ENCODE measurements at places on chromosomes 2 and 18.
A peak's percentile ranks its signal among the peaks of the same experiment; 100 is the strongest.

DNA sequence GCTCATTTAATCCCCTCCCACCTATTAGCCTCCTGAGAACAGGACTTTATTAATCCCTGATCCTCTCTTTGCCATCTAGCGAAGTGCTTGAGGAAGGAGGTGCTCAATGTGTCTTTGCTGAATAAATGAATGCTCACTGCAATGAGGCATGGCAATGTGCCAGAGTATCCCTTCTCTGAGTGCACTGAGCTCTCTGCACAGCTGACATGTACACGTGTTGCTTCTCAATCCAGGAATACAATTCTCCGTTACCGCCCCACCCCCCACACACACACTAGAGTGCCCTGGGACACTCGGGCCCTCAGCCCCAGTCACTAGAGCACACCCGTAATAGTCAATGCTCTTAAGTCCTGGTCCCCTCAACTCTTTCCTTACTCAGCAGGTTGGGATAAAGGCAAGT lies 41.4 kb downstream of the FAM178B start:
- DNase-seq, result no peak

- DNase-seq, result no peak
Measured at GRCh38 chr2:217886091-217886490, 116.7 kb downstream of the TNS1 start.

GRCh38 chr2:233460726-233461441 lies 105.7 kb downstream of the USP40 start:
- no peak for DNase-seq

GRCh38 chr2:222722327-222722946 lies 51.0 kb downstream of the MOGAT1 start:
- no peak for DNase-seq

DNA sequence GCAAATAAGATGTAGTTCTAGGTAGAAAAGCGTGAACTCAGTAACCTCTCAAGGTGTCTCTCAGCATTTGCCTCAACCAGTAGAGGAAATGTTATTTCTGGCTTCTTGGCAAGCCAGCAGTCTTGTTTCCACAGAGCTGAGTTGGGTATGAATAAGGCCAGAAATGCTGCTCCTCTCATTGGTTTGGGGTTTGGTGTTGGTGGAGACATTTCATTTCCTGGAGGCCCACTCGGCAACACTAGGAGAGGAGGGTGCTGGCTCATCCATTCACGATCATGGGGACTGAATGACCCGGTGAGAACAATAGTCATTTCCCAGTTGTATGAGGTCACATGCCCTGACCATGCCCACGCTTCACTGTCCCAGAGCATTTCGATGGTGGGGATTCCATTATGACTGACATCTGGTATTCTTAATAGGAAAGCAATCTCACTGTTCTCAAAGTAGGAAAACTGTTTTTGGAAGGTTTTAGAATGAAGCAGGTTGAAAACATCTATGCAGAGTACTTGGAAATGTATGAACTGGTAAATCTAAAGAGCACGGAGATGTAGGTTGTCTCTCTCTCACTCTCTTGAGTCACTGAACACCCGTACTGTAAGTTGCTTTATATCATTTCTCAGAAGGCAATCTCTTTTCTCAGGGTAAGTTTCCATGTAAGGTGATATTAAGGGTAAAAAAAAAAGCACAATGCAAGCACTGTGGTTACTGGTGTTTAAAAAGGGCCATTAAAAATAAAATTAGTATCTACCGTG lies 37.1 kb upstream of the CTLA4 start:
- DNase-seq, result no peak

DNA sequence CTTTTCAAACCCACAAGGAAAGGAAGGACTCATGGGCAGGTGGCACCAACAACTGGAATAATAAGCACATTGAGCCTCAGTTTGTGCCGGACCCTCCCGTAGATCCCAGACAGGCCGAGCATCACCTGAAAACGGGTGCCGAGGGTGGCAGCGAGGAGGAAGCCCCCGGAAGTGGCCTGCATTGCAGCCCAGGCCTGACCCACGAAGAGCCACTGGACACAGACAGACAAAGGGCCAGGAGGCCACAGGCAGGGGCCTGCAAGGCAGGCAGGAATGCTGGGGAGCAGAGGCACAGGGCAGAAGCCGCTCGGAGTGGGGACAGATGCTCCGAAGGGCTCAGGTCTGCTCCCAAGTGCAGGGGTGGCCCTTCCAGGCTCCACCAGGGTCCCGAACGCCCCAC lies 31.7 kb downstream of the MTERF4 start:
- no peak for DNase-seq

- no peak for DNase-seq
Measured at GRCh38 chr18:78073275-78073674, 823.6 kb downstream of the GALR1 start.

- no peak for DNase-seq
Measured at GRCh38 chr2:172643142-172643541, 87.3 kb downstream of the PDK1 start.

DNA sequence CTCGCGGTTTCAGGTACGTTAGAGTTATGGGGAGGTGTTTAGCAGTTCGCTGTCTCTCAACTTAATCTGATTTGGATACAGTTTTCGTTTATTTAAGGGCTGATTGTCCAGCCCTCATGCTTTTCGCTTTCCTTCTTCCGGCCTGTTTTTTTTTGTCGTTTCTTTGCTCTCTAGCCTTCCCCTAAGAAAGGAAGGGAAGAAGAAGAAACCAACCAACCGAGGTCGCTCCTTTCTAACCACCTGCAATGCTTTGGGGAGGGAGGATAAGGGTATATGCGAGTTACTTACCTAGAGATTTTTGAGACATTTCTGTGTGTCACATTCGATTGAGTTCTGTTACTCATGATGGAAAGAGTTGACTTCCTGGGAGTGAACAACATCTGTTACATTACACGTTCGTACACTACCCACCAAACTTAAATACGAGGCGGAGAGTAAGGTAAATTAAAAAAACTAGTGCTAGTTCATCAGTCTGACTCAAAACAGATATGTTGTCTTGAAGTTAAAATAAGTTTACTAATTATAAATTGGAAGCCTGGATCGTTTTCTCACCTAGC lies 918 bp downstream of the EIF5B start:
- no peak for DNase-seq

GRCh38 chr2:96547731-96548171 lies 11.2 kb downstream of the ARID5A start:
- no peak for DNase-seq

GRCh38 chr2:144518748-144519596 lies 947 bp downstream of the ZEB2 start:
- no peak for DNase-seq

DNA sequence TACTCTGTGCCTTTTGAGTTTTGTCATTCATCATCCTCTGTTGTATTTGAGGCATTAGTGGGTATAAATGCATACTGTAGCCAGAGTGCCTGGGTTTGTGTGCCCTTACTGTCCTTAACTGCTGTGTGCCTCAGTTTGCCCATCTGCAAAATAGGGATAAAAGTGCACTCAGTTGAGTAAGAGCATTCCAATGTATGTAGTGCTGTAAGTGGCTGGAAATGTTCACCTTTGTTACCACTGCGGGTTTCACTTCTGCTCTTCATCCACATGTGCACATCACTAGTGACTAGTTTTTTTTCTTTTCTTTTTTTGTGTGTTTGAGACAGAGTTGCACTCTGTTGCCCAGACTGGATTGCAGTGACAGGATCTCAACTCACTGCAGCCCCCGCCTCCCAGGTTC lies 39.9 kb downstream of the PLEKHB2 start:
- DNase-seq, result no peak

- no peak for DNase-seq
Measured at GRCh38 chr2:120567128-120567527, 168.5 kb upstream of the GLI2 start.

GRCh38 chr18:7541835-7542234 lies 25.3 kb upstream of the PTPRM start:
- no peak for DNase-seq

GRCh38 chr2:215356948-215357461 lies 45.1 kb downstream of the ATIC start:
- no peak for DNase-seq

GRCh38 chr2:190554357-190555006 lies 20.0 kb upstream of the NEMP2 start:
- DNase-seq, result no peak

DNA sequence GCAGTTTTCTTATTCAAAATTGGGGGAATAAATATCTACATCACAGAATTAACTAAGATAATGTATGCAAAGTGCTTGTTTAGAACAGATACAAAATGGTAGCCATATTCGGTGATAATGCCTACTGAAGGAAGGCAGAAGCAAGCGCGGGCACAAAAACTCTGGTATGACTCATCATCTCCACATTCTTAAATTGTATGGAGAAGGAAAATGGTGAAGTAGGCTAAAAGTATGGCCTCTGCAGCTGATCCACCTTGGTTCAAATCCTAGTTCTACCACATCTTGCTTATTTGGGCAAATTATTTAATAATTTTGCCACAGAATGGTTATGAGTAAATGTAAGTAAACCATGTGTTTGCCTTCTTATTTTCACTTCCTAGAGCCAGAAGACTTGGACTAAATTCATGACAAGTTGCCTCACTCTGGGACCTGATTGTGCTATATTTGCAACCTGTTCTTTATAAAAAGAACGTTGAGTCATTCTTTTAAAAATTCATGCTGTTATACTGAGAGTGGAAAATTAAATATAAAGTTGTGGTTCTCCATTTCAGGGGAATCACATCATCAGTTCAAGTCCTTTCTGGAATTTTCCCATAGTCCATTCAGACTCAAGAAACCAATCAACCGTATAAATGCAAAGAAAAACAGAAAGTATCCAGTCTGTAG lies 9.0 kb upstream of the CDK15 start:
- DNase-seq, result no peak

- no peak for DNase-seq
Measured at GRCh38 chr2:13050764-13051163, 334.0 kb downstream of the TRIB2 start.

DNA sequence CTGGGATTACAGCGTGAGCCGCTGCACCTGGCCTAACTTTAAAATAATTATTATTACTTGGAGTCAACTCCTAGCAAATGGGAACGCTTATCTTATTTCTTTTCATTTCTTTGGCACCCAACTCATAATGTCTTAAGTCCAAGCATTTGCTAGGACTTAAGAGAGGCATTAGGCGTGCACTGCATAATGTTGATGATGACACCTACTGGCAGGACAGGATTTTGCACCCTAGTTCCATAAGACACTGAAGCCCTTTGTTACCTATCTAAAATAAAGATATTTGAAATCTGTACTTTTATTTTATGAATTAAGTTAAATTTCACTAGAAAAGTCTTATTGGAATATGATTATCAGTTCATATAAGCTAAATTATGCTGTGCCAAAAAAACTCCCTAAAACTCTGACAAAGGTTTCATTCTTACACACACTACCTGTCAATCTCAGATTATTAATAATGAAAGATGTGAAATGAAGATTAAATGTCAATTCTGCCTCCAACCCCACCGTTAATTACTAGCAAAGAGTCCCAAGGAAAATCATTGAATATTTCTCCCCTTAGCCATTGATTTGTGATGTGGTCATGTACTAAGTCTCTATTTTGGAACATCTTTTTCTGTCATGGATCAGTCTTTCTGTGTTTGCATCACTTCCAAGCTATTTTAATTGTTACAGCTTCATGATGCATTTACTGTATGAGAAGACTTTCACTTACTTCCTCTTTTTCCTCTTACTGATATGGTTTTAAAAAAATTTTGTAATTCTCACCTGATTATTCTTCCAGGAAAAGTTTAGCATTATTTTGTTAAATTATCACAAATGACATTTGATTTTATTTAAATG lies 12.7 kb upstream of the CDH2 start:
- DNase-seq, result no peak

DNA sequence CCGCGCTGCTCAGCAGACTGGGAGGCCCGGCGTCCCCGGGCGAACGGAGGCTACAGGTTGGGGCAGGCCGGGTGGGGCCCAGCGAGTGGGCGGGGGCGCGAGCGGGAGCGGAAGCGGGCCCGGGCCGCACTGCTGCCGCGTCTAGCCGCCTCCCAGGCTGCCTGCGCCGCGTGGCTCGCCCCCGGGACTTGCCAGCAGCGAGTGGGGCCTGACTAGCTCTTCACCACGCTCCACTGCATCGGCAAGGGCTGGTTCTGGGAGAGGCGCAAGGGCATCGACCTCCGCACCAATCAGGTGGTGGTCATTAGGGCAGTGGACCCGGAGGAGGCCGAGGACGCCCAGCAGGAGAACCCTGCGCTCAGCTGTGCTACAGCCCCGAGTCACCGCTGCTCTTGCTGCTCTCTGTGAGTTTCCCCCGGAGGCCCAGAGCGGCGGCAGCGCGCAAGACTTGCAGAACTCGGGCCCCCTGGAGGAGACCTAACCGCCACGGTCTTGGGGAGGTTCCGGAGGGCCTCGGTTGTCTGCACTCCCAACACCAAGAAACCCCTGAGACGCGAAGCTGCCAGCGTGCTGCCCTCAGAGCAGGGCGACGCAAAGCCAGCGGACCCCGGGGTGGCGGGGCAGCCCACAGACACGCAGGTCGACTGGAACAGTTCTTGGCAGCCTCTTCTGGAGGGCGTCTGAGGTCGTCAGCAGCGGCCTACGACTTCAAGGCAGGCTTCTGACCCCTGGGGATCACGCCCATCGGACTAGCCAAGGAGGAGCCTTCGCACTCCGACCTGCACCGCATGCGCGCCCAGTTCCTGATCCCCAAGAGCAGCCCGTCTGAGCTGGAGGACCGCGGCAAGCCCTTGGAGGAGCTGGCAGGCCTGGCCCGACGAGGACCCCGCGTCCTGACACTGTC lies 27.2 kb upstream of the PTPN2 start:
- peak; percentile 45 for DNase-seq

- DNase-seq, result no peak
Measured at GRCh38 chr18:72811047-72811446, 56.7 kb downstream of the NETO1 start.

DNA sequence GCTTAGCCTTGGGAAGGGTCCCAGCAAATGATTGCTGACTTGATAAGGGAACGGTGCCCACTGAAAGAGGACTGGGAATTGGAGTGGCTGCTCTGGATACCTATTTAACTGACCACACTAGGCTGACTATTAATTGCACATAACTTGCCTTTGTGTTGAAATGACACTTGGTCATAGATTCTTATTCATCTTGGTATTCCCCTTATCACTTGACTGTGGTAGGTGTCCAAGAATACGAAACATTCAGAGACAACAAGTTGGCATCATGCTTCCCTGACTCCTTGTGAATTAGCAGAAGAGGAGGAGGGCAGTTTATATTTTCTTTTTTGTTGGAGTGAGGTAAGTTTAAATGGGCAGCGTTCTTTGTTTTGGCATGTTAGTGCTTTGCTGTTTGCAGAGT lies 13.4 kb downstream of the FMNL2 start:
- no peak for DNase-seq

DNA sequence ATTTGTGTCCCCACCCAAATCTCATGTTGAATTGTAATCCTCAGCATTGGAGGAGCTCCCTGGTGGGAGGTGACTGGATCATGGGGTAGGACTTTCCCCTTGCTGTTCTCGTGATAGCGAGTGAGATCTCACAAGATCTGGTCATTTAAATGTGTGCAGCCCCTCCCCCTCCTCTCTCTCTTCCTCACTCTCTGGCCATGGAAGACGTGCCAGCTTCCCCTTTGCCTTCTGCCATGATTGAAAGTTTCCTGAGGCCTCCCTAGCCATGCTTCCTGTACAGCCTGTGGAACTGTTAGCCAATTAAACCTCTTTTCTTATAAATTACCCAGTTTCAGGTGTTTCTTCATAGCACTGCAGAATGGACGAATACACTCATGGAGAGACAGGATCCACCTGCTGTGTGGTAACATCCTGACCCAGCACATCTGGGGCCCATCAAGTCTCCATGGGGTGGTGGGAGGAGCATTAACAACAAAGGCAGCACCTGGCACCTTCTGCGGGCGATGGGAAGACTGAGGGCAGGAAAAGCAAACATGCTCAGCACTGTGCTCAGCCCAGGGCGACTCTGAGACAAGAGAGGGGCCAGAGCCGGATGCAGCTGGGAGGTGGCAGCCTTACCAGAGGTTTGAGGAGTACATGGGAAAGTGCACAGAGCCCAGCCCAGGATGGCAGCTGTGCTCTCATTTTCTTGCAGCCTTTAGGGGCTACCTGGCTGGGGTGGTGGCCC lies 16.2 kb upstream of the ALPP start:
- no peak for DNase-seq
